Naive B cell (primary cell): ENCODE measurements at places on chromosomes 12 and 14. TPM values are rescaled to one million over a fixed set of nuclear protein-coding genes. Genes with fewer than 3 reads are reported as not detected.

GPRC5A gene
- not detected for polyA plus RNA-seq

TCP11L2 gene
- polyA plus RNA-seq: 45.8 TPM

NEUROD4 gene
- polyA plus RNA-seq: not detected

CDH24 gene
- 0.97 TPM for polyA plus RNA-seq

GRCh38 chr12:26195641-26196420, 458 bp downstream of the SSPN start:
- peaks cover 19% of the 10 kb centered on the region for H3K27me3 ChIP-seq
- H3K36me3 ChIP-seq: no peaks in the 10 kb centered on the region
- peak; percentile 20 for DNase-seq
- peak overlapping the region; percentile 56 for H3K27ac ChIP-seq
- H3K4me1 ChIP-seq: peaks cover 14% of the 10 kb centered on the region

DNA sequence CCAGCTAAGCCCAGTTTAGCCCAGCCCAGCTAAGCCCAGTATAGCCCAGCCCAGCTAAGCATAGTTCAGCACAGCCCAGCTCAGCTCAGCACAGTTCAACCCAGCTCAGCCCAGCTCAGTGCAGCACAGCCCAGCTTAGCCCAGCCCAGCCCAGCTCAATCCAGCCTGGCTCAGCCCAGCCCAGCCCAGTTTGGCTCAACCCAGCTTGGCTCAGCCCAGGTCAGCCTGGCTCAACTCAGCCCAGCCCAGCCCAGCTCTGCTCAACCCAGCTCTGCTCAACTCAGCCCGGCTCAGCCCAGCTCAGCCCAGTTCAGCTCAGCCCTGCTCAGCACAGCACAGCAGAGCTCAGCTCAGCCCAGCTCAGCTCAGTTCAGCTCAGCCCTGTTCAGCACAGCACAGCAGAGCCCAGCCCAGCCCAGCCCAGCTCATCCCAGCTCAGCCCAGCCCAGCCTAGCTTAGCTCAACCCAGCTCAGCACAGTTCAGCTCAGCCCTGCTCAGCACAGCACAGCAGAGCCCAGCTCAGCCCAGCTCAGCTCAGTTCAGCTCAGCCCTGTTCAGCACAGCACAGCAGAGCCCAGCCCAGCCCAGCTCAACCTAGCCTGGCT, 330.9 kb downstream of the TMEM121 start:
- peaks cover 25% of the 10 kb centered on the region for H3K36me3 ChIP-seq
- no peaks in the 10 kb centered on the region for H3K27me3 ChIP-seq
- peaks cover 41% of the 10 kb centered on the region for H3K4me1 ChIP-seq
- H3K27ac ChIP-seq: peak overlapping the region; percentile 84

GRCh38 chr12:38159092-38159551, 157.5 kb upstream of the ALG10B start:
- DNase-seq: no peak
- H3K36me3 ChIP-seq: no peaks in the 10 kb centered on the region
- H3K4me3 ChIP-seq: peak overlapping the region; percentile 47
- H3K27me3 ChIP-seq: no peaks in the 10 kb centered on the region
- H3K4me1 ChIP-seq: no peaks in the 10 kb centered on the region

DNA sequence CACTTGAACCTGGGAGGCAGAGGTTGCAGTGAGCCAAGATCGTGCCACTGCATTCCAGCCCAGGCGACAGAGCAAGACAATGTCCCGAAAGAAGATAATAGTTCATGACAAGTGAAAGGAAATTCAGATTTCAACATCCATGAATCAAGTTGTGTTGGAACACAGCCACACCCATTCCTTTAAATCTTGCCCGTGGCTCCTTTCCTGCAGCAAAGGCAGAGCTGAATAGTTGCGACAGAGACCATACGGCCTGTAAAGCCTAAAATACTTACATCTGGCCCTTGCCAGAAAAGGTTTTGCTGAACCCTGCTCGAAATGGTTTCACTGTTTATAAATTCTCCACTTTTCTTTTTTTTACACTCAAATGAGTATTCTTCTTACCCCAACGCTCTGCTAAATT, 17.7 kb upstream of the ITPK1 start:
- DNase-seq: no peak
- no peaks in the 10 kb centered on the region for H3K36me3 ChIP-seq
- no peak overlapping the region for H3K27ac ChIP-seq
- no peaks in the 10 kb centered on the region for H3K4me1 ChIP-seq
- H3K27me3 ChIP-seq: peaks cover 7% of the 10 kb centered on the region

DNA sequence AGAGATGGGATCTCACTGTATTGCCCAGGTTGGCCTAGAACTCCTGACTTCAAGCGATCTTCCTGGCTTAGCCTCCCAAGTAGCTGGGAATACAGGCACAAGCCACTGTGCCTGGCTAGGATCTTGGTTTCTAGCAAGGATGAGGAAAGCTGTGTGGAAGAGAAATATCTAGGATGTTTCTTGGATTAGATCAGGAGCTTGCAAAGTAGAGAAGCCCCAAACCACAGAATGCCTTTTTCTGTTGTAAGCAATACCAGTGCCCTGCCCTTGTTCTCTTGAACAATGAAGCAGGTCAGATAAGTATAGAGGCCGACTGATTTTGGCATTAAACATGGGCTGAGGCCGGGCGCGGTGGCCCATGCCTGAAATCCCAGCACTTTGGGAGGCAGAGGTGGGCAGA, 44.3 kb upstream of the STRN3 start:
- H3K27ac ChIP-seq: no peak overlapping the region
- no peak for DNase-seq
- H3K4me3 ChIP-seq: no peak overlapping the region
- peaks cover 29% of the 10 kb centered on the region for H3K36me3 ChIP-seq
- no peaks in the 10 kb centered on the region for H3K4me1 ChIP-seq

DNA sequence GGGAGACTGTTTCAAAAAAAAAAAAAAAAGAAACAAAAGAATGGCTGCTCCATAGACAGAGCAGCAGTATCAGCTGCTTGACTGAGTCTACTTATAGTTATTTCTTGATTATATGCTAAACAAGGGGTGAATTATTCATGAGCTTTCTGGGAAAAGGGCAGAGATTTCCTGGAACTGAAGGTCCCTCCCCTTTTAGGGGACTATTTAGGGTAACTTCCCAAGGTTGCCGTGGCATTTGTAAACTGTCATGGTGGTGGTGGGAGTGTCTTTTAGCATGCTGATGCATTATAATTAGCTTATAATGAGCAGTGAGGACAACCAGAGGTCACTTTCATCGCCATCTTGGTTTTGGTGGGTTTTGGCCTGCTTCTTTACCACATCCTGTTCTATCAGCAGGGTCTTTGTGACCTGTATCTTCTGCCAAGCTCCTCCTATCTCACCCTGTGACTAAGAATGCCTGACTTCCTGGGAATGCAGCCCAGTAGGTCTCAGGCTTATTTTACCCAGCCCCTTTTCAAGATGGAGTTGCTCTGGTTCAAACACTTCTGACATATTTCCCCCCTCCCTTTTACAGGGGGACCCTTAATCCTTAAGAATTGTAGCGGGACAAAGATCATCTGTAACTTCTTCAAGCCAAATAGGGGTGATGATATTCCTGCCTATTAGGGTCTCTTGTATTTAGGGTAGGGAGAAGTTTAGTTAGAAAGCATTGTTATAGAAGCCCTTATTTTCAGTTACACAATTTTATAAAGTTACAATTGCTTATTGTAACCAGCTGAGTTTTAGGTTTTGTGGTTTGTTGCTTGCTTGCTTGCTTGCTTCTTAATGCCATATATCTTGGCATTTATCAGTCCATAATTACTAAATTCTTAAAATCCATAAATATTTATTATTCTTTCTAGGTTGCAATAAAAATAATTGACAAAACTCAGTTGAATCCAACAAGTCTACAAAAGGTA, 42.5 kb downstream of the MARK3 start:
- no peak overlapping the region for H3K4me3 ChIP-seq
- H3K36me3 ChIP-seq: no peaks in the 10 kb centered on the region
- no peak for DNase-seq
- no peaks in the 10 kb centered on the region for H3K27me3 ChIP-seq
- H3K4me1 ChIP-seq: peaks cover 22% of the 10 kb centered on the region
- no peak overlapping the region for H3K27ac ChIP-seq

DNA sequence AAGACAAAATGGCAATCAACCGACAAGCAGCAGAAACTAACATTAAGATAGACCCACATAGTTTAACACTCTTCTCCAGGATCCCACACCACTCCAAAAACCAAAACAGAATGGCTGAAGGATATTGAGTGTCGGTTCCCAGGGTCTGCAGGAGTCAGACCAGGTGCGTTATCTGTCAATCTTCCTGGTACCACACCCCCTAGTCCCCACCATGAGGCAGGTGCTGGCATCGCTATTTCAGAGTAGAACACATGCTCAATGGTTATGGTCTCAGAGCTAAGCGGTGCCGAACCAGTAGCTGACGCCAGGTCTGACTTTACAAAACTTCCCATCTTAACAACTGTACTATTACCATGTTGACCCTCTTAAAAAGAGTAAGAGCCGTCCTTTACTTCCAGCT, 10.2 kb downstream of the STX2 start:
- no peaks in the 10 kb centered on the region for H3K27me3 ChIP-seq
- no peak overlapping the region for H3K27ac ChIP-seq
- no peak for DNase-seq
- H3K36me3 ChIP-seq: no peaks in the 10 kb centered on the region

DNA sequence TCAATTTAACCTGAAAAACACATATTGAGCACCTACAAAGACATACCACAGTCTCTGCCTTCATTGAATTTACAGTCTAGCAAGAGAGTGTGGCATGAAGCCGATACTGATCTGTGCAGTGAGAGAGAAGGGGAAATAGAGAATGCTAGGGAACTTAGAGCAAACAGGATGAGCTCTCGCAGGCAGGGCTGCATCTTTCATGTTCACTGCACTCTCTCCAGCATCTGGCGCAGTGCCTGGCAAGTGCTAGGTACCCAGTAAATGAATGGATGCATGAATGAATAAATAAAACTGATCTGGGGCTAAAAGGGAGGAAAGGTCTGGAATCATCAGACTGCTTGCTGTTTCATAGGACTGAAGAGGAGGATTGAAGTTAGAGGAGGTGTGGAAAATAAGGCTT, 256.5 kb upstream of the NPAS3 start:
- H3K4me3 ChIP-seq: no peak overlapping the region
- H3K27me3 ChIP-seq: no peaks in the 10 kb centered on the region
- no peaks in the 10 kb centered on the region for H3K36me3 ChIP-seq
- no peak overlapping the region for H3K27ac ChIP-seq

DNA sequence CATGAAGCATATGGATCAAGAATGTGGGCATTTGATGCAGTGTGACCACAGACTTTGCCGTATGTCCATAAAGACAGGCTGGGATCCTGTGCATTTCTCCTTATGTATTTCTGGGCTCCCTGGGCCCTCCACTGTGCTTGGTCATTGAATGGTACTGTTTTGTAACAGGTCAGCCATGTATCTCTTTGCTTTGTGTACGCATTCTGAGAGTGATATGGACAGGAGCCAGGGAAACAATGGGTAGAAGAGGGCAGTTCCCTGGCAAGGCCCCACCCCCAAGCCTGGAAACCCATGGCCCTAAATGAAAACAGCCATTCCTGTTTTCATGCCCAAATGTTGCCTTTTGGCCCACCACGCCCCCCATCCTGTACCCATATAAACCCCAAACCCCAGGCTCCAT, 15.2 kb upstream of the FBXO34 start:
- H3K36me3 ChIP-seq: no peaks in the 10 kb centered on the region
- H3K27me3 ChIP-seq: peaks cover 21% of the 10 kb centered on the region
- no peak overlapping the region for H3K4me3 ChIP-seq

- no peak overlapping the region for H3K4me3 ChIP-seq
- H3K27ac ChIP-seq: no peak overlapping the region
- no peaks in the 10 kb centered on the region for H3K4me1 ChIP-seq
- H3K36me3 ChIP-seq: peaks cover 7% of the 10 kb centered on the region
Observed at GRCh38 chr12:108379823-108380222, 40.7 kb upstream of the CMKLR1 start.

DNA sequence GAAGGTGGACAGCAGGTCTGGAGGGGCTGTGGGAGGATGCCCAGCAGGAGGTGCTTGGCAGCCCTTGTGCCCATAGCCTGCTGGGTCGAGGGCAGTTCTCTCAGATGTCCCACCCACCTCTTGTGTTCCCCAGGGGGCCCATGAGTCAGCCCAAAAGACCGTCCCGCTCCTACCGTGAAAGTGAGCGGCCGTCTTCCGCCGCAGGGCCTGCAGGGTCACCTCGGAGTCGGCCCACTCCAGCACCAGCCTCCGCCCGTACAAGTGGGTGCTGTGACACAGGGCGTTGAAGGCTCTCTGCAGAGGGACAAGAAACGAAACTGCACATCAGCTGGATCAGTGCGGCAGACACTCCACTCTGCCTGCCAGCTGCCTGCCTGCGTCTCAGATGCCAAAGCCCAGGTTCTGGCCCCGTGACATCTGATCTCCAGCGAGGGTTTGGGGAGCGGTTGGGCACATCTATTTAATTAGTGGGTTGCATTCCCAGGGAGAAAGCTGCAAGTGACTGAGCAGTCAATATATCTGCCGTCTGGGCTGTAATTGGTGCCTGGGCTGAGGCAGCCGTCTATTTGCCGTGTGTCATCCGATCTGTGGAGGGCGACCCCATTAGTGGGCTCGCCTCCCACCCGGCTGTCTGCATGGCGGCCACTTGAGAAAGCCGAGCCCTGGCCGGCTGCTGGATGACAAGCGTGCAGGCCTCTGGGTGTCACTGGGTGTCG, 121.5 kb downstream of the RBM19 start:
- H3K36me3 ChIP-seq: peaks cover 6% of the 10 kb centered on the region
- H3K27ac ChIP-seq: no peak overlapping the region
- H3K27me3 ChIP-seq: no peaks in the 10 kb centered on the region
- no peak overlapping the region for H3K4me3 ChIP-seq
